ENCODE measurements at places on chromosomes 12 and 14.

DNA sequence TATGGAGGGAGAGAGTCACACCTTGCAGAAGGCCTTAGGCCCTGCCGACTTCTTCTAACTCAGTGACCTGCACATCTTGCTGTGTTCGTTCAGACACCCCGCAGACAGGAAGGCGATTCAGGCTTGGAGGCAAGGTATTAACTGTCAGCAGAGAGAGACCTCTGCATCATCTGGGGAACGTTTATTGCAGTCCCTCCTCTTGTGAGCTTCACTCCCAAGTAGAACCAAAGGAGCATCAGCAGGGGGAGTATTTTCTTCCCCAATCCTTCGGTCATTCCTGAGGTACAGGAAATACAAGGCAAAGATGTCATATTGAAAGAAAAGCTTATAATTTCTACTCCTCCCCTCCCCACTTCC lies 217.9 kb downstream of the CRADD start:
- no peak for DNase-seq

DNA sequence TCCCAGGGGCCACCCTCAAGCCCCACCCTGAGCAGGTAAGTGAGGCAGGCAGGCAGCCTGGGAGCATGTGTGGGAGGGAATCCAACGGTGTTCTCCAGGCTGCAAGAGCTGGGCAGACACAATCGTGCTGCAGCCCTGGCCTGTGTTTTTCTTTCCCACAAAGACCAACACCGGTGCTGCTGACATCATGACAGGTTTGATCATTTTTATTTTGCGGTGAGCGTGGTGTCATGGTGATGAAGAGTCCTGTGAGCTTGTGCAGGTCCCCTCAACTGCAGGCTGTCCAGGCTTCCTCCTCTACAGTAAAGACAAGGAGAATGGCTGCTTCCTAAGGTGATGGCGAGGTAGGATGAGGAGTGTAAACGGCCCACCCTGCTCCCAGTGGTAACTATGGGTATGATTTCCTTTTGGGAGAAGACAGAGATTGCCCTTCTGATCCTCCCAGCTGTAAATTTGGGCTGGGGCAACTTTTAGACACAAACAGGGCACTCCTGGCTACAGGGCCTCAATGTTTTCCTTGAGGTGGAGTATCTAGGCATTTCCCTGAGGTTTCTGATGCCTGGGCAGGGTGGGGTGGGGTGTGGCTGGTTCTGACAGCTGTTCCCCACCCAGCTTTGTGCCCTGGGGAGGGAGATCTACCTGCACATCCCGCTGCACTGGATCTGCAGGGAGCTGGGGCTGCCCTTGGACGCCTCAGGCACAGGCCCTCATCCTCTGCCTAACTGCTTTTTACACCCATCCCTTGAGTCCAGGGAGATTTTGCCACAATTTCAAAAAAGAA lies 109.1 kb downstream of the VCPKMT start:
- DNase-seq: no peak

DNA sequence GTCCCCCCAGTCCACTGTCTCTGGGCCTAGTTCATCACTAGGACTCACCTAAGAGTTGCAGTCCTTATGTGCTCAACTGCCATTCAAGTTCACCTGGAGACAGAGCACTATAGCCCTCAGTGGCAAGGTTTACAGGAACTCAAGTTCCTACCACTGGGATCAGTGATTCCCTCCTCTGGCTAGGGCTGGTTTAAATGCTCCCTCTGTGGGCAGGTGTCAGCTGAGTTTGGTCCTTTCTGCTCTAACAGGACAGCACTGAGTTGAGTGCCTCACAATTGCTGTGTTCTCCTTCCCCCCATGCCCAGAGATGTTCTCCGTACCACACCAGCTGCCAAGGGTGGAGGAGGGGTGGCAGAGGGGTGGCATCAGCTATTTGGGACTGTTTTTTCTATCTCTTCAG lies 20.8 kb upstream of the SAV1 start:
- no peak for DNase-seq

DNA sequence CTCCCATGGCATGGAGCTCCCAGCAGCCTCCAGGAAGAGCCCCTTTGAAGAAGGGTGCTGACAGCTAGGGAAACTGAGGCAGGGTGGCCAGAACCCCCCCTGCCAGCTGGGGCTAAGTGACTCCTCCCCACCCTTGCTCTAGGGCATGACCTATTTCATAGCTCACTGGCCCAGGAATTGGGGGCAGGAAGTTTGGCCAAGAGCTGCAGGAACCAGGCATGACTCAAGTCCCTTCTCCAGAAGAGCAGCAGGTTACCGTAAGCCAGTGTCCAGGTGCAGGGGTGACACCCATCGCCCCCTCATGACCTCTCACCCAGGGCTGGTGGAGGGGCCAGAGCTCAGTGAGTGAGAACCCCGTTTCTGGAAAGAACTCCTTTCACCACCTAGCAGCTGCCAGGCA lies 1.9 kb downstream of the RASAL1 start:
- DNase-seq: no peak

DNA sequence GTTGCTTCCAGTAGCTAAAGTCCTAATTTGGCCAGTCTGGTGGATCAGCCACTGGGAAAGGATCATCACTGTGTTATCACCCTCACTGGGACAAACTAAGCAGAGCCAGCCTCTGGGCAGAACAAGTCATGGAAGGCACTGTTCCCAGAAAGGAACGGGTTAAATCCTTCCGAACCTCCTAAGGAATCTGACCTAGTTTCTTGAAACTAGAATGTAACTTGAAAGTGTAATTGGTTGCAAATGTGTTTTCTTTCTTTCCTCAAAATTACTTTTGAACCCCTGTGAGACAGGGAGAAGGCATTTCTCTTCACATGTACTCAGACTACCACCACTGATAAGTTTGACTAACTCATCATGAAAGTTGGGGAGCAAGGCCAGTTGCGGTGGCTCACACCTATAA lies 18.7 kb upstream of the KICS2 start:
- DNase-seq: no peak

DNA sequence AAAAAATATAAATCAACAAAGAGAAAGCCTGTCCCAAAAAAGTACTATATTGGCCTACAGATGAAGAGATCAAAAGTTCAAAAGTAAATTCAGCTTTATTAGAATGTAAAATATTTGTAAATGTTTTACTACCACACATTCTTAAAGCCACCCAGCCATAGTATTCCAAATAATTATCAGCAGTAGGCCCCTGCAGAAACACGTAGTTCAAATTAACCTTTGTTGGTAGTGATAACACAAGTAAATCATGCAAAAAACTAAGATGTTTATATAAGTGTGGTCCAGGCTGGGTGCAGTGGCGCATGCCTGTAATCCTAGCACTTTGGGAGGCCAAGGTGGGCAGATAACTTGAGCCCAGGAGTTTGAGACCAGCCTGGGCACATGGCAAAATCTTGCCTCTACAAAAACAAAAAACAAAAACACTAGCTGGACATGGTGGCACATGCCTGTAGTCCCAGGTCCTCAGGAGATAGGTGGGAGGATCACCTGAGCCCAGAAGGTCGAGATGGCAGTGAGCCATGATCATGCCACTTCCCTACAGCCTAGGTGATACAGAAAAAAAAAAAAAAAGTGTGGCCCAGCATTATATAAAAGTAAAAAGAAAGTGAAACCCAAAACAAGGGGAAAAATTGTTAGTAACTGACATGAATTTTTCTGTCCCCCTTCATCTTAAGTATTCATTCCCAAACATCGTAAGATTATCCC lies 17.9 kb downstream of the SPTLC2 start:
- DNase-seq: no peak

DNA sequence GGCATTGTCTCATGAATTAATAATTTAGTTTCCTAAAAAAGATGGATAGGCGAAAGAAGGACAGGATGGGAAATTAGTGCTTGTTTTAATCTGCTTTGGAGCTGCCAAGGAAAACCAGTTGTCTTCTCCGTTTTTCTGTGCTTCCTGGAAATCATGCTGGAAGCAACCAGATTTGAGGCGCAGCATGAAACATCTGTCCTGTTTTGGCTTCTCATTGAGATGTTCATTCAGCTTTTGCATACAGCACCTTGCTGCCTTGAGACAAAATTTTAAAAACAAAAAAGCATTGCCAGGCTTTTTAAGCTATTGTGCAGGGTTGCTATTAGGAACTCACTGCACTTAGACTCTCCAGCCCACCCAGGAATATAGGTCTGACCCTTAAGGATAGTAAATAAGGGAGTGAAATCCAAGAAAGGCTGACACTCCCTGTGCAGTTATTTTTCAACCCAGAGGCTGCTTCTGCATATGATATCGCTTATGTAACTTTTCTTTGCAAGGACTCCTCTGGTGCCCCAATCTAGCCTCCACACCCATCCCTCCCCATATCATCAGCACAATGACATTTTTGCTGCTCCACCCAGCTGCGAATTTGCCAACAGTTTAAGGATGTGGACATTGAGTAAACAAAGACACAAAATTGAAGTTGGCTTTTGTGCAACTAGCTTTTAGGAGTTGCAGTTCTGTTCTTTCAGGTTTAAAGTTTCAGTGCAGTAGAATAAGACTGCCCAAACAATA lies 46.9 kb upstream of the MDM1 start:
- no peak for DNase-seq

GRCh38 chr14:60346706-60347105 lies 97.7 kb downstream of the PPM1A start:
- no peak for DNase-seq

- DNase-seq: no peak
Observed at GRCh38 chr12:24139035-24139434, 189.6 kb upstream of the SOX5 start.

DNA sequence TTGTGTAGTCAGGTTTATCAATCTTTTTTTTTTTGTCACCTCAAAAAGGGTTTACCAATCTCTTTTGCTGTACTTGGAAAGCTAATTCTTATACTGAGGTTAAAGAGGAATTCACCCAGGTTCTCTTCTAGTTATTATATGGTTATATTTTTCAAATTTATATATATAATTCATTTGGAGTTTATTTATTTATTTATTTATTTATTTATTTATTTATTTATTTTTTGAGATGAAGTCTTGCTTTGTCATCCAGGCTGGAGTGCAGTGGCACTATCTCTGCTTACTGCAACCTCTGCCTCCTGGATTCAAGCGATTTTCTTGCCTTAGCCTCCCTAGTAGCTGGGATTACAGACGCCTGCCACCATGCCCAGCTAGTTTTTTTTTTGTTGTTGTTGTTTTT lies 73.8 kb downstream of the GPR135 start:
- DNase-seq: no peak

DNA sequence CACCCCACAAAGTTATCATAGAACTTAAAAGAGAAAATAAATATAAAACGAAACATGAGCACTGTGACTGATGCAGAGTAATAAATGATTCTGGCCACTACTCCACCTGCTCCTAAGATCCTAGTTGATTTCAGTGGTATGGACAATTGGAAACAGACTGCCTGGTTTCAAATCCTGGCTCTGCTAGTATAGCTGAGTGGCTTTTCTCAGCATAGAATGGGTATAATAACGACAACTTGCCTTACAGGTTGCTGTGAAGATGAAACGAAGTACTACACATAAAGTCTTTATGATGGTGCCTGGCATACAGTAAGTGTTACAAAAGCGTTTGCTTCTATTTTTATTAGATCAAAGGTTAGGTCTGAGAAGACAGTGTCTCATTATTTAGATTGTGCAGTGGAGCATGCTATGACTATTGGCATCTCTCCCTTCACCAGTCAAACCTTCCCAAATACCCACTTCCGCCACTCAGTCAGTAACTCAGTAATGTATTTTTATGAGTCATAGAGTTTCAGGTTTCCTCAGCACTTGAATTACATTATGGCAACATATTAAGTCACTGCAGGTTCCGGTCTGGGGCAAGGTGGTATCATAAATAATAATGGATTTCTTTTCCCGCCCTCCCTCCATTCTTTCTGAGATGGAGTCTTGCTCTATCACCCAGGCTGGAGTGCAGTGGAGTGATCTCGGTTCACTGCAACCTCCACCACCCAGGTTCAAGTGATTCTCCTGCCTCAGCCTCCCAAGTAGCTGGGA lies 29.7 kb upstream of the NR2C1 start:
- peak; percentile 44 for DNase-seq

Measured in activated CD4-positive, alpha-beta T cell treated with anti-CD3 and anti-CD28 coated beads for 48 hours (primary cell).